ENCODE measurements at places on chromosomes 5 and 9. TPM values are rescaled to one million over a fixed set of nuclear protein-coding genes. Genes with fewer than 3 reads are reported as not detected.

Gene GAS1
- total RNA-seq = 3.8 TPM

Gene CCNI2
- not detected for total RNA-seq

Gene FOXD4
- 0.19 TPM for total RNA-seq

Gene HINT1
- 127 TPM for total RNA-seq

Gene KCNV2
- not detected for total RNA-seq
